ENCODE measurements at places on chromosomes 3 and 15. TPM values are rescaled to one million over a fixed set of nuclear protein-coding genes. Genes with fewer than 3 reads are reported as not detected.

Gene SV2B
- total RNA-seq = 20.5 TPM

Gene MESP1
- total RNA-seq = 3.5 TPM

Gene IGSF11
- 28.5 TPM for total RNA-seq

Gene BOC
- 56.5 TPM for total RNA-seq

Gene ACVR2B
- 10.8 TPM for total RNA-seq

Gene FETUB
- not detected for total RNA-seq

Gene MYL3
- 5.4 TPM for total RNA-seq

Gene TRPM1
- not detected for total RNA-seq

Gene IGF2BP2
- total RNA-seq = 49.8 TPM

Gene CSPG5
- under 0.01 TPM for total RNA-seq

Gene BLM
- total RNA-seq = 9.6 TPM

Gene MAP1A
- 17.4 TPM for total RNA-seq

- H3K27me3 ChIP-seq = no peaks in the 10 kb centered on the region
- H3K27ac ChIP-seq = no peak overlapping the region
Measured at GRCh38 chr15:52733696-52734255, 54.6 kb upstream of the ATOSA start.

GRCh38 chr3:188584958-188585689, 431.2 kb downstream of the LPP start:
- no peak for DNase-seq
- peaks cover 23% of the 10 kb centered on the region for H3K4me1 ChIP-seq
- no peak overlapping the region for H3K4me3 ChIP-seq
- no peaks in the 10 kb centered on the region for H3K27me3 ChIP-seq
- peak overlapping the region; percentile 37 for H3K27ac ChIP-seq

GRCh38 chr3:43953380-43953779, 262.6 kb downstream of the ABHD5 start:
- no peaks in the 10 kb centered on the region for H3K27me3 ChIP-seq
- DNase-seq = no peak
- H3K36me3 ChIP-seq = no peaks in the 10 kb centered on the region
- no peak overlapping the region for H3K27ac ChIP-seq
- no peaks in the 10 kb centered on the region for H3K4me1 ChIP-seq
- no peak overlapping the region for H3K4me3 ChIP-seq

DNA sequence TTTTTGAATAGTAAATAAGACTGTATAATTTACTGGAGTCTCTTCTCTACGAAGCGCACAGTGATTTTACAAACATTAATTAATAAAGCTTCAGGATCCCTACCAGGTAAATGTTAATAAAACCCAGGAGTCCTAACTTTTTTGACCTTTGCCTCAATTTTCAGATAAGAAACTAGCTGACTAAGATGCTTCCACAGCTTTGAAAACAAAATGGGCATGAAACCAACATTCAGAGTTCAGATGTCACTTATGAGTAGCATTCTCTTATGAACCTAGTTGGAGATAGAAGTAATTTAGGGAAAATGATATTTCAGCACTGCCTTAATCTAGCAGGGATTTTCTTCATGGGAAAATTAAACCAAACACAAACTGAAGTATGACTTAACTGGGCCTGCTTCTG, 13.0 kb upstream of the FHIT start:
- no peak overlapping the region for H3K4me3 ChIP-seq
- H3K27me3 ChIP-seq = no peaks in the 10 kb centered on the region
- H3K36me3 ChIP-seq = no peaks in the 10 kb centered on the region
- no peaks in the 10 kb centered on the region for H3K4me1 ChIP-seq
- no peak overlapping the region for H3K27ac ChIP-seq
- no peak for DNase-seq

DNA sequence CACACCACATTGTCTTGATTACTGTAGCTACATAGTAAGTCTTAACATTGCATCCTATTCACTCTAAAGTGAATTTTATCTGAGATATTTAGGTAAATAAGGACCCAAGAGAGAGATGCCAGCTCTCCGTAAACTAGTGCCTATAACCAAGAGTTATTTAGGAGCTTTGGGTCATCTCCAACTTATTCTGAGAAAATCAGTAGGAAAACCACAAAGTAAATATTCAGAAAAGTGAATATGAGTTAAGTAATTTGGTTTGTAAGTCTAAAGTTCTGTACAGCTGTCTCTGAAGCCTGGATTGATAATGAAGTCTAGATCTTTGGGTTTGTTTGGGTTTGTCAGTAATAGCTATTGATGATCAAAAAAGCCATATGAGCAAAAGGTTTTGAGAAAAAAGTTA, 120.0 kb downstream of the FNDC3B start:
- H3K27me3 ChIP-seq = no peaks in the 10 kb centered on the region
- no peak overlapping the region for H3K27ac ChIP-seq
- H3K4me3 ChIP-seq = no peak overlapping the region
- no peaks in the 10 kb centered on the region for H3K36me3 ChIP-seq
- peaks cover 8% of the 10 kb centered on the region for H3K4me1 ChIP-seq

DNA sequence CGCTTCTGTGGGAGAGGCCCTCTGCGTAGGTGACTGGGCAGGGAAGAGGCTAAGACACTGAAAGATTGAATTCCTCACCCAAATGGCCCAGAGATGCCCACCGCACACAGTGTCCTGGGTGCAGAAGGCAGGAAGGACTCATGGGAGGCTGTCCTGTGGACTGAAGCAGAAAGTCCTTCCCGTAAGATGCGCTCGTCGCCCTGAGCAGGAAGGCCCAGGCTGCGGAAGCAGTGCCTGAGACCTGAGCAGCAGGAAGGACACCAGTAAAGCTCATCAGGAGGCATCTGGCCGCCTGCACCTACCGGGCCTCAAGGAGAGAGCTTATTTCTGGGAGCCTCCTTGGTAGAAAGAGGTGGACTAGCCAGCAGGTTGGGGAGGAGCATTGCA, 3.3 kb downstream of the PAK6 start:
- H3K27ac ChIP-seq = no peak overlapping the region
- no peak overlapping the region for H3K4me3 ChIP-seq

- no peak for DNase-seq
- H3K27ac ChIP-seq = no peak overlapping the region
- H3K27me3 ChIP-seq = no peaks in the 10 kb centered on the region
- H3K36me3 ChIP-seq = no peaks in the 10 kb centered on the region
- H3K4me1 ChIP-seq = no peaks in the 10 kb centered on the region
- H3K4me3 ChIP-seq = no peak overlapping the region
Measured at GRCh38 chr3:107877936-107878335, 212.9 kb downstream of the CD47 start.

DNA sequence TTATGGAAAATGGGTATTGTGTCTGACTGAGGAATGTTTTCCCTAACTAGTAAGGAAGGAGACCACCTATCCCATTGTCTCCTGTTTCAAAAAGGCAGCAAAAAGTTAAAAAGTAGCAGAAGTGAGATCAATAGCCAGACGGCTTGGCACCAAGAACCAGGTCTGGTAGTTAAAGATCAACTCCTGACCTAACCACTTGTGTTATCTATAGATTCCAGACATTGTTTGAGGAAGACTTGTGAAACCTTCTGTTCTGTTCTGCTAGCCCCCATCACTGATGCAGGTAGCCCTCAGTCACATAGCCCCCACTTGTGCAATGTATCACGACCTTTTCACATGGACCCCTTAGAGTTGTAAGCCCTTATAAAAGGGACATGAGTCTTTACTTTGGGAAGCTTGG, 46.3 kb upstream of the C2CD4B start:
- H3K27me3 ChIP-seq = no peaks in the 10 kb centered on the region
- H3K27ac ChIP-seq = no peak overlapping the region
- DNase-seq = no peak

DNA sequence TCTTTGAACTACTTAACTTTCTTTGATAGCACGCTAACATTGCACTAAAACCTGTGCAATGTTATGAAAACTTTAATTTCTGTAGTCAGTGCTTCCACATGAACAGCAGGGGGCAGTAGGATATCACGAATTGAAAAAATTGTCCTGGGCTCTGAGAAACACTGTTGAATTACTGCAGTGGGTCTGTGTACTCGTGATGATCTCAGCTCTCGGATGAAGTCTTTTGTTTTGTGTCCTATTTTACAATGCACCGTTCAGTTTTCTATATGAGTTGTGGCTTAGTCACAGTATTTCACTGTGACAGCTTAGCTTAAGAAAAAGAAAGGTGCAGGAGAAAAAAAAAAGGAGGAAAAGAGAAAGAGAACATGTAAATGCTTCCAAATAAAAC, 141.3 kb upstream of the CCDC54 start:
- H3K36me3 ChIP-seq = no peaks in the 10 kb centered on the region
- H3K4me1 ChIP-seq = peaks cover 40% of the 10 kb centered on the region
- H3K27ac ChIP-seq = peak overlapping the region; percentile 84
- peak overlapping the region; percentile 46 for H3K4me3 ChIP-seq

DNA sequence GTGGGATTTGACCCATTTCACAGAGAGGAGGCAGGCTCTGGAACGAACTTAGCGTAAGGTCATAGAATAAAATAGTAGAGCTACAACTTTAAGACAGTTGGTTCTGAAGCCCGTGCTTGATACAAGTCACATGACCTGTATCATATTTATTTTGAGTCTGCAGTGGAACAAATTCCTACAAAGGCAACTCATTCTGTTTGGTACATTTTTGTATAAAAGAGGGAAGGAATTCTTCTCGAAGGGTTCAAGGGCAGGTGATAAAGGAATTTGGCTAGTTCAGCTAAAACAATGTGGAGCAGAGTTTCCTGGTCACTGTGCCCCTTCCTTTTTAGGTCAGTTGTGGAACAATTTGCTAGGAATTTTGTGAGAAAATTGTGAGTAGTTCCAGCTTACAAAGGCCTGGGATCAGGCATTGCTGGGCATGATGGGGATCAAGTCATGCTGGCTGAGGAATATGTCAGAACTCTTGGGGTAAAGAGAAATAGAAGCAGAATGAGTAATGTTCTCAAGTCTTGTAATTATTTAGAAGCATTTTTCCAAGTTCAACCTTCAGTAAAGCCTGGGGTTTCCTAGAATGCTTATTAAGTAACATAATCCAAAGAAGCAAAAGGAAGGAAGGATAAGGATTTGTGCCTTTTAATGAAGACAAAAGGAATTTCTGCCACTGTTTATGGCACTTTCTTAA, 19.1 kb downstream of the USP3 start:
- H3K4me1 ChIP-seq = peaks cover 63% of the 10 kb centered on the region
- no peaks in the 10 kb centered on the region for H3K36me3 ChIP-seq
- no peak overlapping the region for H3K27ac ChIP-seq
- H3K4me3 ChIP-seq = no peak overlapping the region
- no peaks in the 10 kb centered on the region for H3K27me3 ChIP-seq

DNA sequence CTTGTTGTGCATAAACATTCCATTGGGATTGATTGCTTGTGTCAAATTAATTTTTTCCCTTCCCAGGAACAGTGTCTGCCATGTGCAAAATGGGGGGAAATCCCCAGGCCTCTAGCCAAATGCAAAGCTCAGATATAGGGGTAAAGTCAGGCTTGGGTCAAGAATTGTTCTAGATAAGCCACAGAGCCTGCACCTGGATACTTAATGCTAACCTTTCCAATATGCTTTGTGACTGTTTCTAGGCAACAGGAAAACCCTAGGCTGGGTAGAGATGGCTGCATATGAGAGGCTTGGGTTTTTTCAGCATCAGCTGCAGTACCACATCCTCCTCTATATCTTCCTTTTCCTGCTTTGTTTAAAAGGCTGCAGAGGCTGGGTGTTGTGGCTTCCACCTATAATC, 61.9 kb upstream of the ROPN1 start:
- H3K36me3 ChIP-seq = no peaks in the 10 kb centered on the region
- H3K4me3 ChIP-seq = no peak overlapping the region
- H3K27ac ChIP-seq = no peak overlapping the region
- H3K27me3 ChIP-seq = no peaks in the 10 kb centered on the region

GRCh38 chr15:71572452-71573053, 237.8 kb upstream of the NR2E3 start:
- H3K27ac ChIP-seq = no peak overlapping the region
- H3K27me3 ChIP-seq = no peaks in the 10 kb centered on the region
- no peaks in the 10 kb centered on the region for H3K4me1 ChIP-seq
- no peaks in the 10 kb centered on the region for H3K36me3 ChIP-seq

GRCh38 chr3:129119365-129120100, 2.1 kb downstream of the RAB43 start:
- peak overlapping the region; percentile 87 for H3K4me3 ChIP-seq
- H3K27me3 ChIP-seq = no peaks in the 10 kb centered on the region
- H3K27ac ChIP-seq = peak overlapping the region; percentile 87
- H3K4me1 ChIP-seq = peaks cover 52% of the 10 kb centered on the region
- no peak for DNase-seq
- no peaks in the 10 kb centered on the region for H3K36me3 ChIP-seq

GRCh38 chr3:131925571-131925970, 109.2 kb downstream of the CPNE4 start:
- no peaks in the 10 kb centered on the region for H3K27me3 ChIP-seq
- no peaks in the 10 kb centered on the region for H3K4me1 ChIP-seq
- no peak for DNase-seq
- H3K27ac ChIP-seq = no peak overlapping the region
- no peaks in the 10 kb centered on the region for H3K36me3 ChIP-seq

DNA sequence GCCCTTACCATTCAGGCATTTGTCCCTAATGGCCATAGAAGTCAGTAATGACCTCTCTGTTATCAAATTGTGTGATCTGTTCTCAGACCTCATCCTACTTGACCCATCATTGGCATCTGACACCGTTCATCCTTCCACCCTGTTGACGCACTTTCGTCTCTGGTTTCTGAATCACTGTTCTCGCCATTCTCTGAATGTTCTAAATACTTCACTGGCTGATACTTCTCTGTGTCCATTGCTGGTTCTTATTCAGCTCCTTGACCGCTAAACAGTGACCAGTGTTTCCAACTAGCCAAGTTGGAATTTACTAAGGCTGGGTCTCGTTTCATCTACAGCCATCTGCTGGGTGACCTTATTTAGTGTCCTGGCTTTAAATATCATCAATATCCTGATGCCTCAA, 2.2 kb downstream of the ACAD9 start:
- H3K4me1 ChIP-seq = peaks cover 17% of the 10 kb centered on the region
- DNase-seq = no peak
- no peaks in the 10 kb centered on the region for H3K27me3 ChIP-seq
- peaks cover 52% of the 10 kb centered on the region for H3K36me3 ChIP-seq
- no peak overlapping the region for H3K4me3 ChIP-seq
- H3K27ac ChIP-seq = no peak overlapping the region

GRCh38 chr3:47476644-47477199, 981 bp upstream of the SCAP start:
- H3K4me1 ChIP-seq = peaks cover 18% of the 10 kb centered on the region
- H3K27ac ChIP-seq = peak overlapping the region; percentile 81
- H3K27me3 ChIP-seq = no peaks in the 10 kb centered on the region
- DNase-seq = no peak
- no peaks in the 10 kb centered on the region for H3K36me3 ChIP-seq

GRCh38 chr3:182855076-182855475, 61.8 kb downstream of the ATP11B start:
- no peak for DNase-seq
- no peaks in the 10 kb centered on the region for H3K36me3 ChIP-seq
- H3K27me3 ChIP-seq = no peaks in the 10 kb centered on the region
- no peaks in the 10 kb centered on the region for H3K4me1 ChIP-seq
- H3K27ac ChIP-seq = no peak overlapping the region

GRCh38 chr3:56700151-56700550, 17.1 kb upstream of the TASOR start:
- H3K4me3 ChIP-seq = no peak overlapping the region
- no peaks in the 10 kb centered on the region for H3K4me1 ChIP-seq
- H3K36me3 ChIP-seq = no peaks in the 10 kb centered on the region
- no peak overlapping the region for H3K27ac ChIP-seq
- H3K27me3 ChIP-seq = no peaks in the 10 kb centered on the region

- no peak overlapping the region for H3K4me3 ChIP-seq
- no peaks in the 10 kb centered on the region for H3K4me1 ChIP-seq
- H3K36me3 ChIP-seq = no peaks in the 10 kb centered on the region
- H3K27me3 ChIP-seq = no peaks in the 10 kb centered on the region
- no peak overlapping the region for H3K27ac ChIP-seq
Measured at GRCh38 chr15:25136119-25136518, 181.3 kb downstream of the SNRPN start.

All from tibial nerve (tissue), 4 donors.